ENCODE measurements at places on chromosomes 4 and X.

DNA sequence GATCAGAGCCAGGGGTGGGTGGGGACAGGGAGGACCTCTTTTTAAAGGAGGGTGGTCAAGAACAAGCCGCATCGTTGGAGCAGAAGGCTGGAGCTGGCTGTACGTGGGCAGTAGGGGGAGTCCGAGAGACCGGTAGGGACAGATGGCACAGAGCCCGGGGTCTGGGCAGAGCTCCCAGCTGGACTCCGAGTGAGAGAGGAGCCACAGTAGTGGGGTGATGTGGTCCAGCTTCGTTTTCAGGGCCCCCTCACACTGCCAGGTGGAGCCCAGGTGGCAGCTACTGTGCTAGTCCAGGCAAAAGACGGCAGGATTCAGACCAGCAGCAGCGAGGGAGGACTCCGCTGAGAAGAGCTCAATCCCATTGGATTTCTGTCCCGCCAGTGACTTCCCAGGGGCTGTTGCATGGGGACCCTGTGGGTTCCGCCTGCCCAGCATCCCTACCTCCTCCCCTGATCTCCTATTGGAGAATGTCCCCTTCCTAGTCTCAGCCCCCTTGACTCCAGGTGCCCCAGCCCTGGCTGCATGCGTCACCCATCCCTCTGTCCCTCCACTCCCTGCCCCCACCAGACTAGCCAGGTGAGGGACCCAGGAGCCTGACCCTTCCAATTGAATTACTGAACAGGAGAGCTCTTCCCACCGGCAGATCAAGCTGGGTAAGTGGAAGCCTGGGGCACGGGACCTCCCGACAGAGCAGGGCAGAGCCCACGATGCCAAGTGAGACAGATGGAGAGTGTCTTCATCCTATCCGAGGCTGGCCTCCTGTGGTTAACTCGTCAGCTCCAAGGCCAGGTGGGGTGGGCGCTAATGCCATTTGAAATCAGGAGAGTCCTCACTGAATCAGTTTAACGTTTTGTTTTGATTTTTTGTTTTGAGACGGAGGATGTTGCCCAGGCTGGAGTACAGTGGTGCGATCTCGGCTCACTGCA, 2.9 kb downstream of the ARHGAP4 start:
- H3K4me1 ChIP-seq, result peaks cover 9% of the 10 kb centered on the region
- H3K27me3 ChIP-seq, result no peaks in the 10 kb centered on the region
- no peak overlapping the region for H3K27ac ChIP-seq
- no peaks in the 10 kb centered on the region for H3K36me3 ChIP-seq

DNA sequence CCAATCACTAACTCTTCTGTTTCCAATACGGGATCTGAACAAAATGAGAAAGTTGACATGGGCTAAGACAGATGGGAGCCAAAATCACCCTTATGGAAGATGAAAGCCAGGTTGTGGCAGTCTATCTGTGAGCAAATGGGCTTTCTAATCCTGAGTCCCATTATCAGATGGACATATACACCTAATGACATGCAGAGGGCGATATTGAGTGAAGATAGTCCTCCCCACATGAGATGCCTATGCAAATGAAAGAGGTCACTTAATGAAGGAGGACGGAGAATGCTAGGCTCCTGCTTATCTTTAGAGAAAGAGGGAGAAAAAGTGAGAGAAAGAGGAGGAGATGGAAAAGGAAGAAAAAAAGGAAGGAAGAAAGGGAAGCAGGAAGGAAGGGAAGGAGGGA, 547.5 kb downstream of the NLGN4X start:
- no peaks in the 10 kb centered on the region for H3K27me3 ChIP-seq
- no peak for DNase-seq
- H3K27ac ChIP-seq, result no peak overlapping the region

DNA sequence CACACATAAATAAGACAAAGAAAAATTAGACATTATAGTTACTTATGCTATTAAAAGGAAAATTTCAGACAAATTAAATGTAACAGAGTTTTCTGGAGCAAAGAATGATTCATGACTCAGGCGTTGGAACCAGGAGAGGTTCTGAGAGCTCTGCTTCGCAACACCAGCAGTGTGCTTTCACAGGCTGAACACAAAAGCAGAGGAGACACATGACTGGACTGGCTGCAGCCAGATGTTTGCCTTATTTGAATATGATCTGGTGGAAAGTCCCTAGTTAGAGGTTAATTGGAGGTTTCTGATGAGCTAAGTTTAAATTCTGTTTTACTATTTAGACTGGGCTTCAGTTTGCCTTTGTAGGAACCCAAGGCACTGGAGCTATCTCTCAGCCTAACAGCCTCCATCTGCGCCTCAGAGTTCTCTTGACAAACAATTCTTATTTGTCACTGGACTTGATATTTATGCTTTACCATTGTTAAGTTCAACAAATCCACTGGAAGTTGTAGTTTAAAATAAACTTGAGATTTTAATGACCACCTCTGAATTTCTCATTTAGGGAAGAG, 16.2 kb downstream of the BOD1L1 start:
- H3K4me3 ChIP-seq, result no peak overlapping the region
- no peak for DNase-seq
- H3K4me1 ChIP-seq, result no peaks in the 10 kb centered on the region
- no peak overlapping the region for H3K27ac ChIP-seq
- H3K36me3 ChIP-seq, result no peaks in the 10 kb centered on the region

DNA sequence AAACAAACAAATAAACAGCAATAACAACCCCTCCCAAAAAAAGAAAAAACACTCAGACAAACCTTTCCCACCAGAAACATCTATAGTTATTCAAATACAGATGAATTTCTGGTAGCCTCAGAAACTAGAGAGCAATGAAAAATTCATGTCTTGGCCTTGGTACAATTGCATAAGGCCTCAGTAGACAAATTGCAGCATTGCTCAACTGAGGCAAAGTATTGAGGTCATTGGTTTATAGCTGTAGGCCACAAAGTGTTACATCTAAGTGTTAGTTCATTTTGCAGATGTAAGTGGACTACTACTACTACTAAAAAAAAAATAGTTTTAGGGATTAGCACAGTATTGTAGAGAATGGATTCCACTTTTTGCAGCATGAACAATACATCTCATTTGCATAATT, 2268.3 kb downstream of the ARAP2 start:
- no peak overlapping the region for H3K4me3 ChIP-seq
- DNase-seq, result no peak
- no peak overlapping the region for H3K27ac ChIP-seq
- H3K4me1 ChIP-seq, result no peaks in the 10 kb centered on the region
- no peaks in the 10 kb centered on the region for H3K27me3 ChIP-seq
- no peaks in the 10 kb centered on the region for H3K36me3 ChIP-seq

All from uterus (tissue), 4 donors.